Pancreas (tissue), 10 donors: ENCODE measurements at places on chromosomes 11 and 22. TPM values are rescaled to one million over a fixed set of nuclear protein-coding genes. Genes with fewer than 3 reads are reported as not detected.

DNA sequence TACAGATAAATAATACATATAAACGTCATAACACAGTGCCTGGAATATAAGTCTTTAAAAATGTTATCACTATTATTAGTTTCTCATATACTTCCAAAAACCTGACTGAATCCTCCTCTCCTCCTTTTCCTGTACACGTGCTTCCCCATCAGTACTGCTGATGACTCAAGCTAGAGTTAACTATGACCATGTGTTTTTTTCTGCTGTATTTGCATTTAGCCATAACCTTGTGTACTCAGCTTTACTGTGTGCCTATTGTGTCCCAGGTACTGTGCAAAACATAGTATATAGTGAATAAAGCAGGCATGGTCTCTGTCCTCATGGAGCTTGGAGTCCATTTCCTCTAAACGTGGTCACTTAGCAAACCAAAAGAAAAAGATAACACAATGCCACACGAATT, 56.5 kb upstream of the ARHGAP32 start:
- no peak for DNase-seq

- no peak for DNase-seq
These were observed 191.9 kb downstream of the CEP164 start for GRCh38 chr11:117519590-117519989.

GRCh38 chr11:56910785-56911184, 77.9 kb upstream of the OR5AK2 start:
- DNase-seq = no peak

Gene OR51B6
- not detected for polyA plus RNA-seq
